Gastrocnemius medialis (tissue), 4 donors: ENCODE measurements at places on chromosomes 5 and 9. TPM values are rescaled to one million over a fixed set of nuclear protein-coding genes. Genes with fewer than 3 reads are reported as not detected.

DNA sequence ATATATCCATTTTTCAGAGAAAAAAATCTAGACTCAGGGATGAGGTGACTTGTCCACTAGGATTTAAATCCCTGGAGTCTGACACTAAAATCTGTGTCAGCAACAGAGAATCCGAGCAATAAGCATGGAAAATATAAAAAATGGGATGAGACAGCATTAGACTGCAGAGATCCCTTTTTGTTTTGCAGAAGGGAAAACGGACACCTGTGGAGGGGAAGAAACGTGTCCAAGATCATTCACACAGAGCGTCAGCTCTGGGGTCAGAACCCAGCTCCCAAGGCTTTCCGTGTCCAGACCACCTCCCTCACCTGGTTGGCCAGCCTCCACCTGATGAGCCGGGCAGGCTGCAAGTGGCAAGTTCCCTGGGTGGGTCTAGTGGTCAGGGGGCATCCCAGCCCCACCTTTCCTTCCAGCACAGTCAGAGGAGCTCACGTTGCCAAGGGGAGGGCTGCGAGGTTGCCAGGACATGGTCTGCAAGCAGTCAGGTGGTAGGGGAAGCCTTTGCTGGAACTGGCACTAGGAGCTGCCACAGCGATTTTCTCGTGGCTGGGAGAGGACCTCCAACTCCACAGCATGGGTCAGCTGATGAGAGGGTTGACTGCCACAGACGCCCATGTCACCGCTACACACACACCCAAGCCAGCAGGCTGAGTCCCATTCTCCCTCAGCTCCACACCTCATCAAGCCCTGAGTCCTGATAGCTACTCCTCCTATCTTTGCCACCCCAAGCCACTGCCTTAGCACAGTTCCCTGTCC, 65.9 kb upstream of the CPLX2 start:
- DNase-seq: no peak

GRCh38 chr5:34045023-34045422, 2.0 kb upstream of the C1QTNF3 start:
- DNase-seq: no peak

DNA sequence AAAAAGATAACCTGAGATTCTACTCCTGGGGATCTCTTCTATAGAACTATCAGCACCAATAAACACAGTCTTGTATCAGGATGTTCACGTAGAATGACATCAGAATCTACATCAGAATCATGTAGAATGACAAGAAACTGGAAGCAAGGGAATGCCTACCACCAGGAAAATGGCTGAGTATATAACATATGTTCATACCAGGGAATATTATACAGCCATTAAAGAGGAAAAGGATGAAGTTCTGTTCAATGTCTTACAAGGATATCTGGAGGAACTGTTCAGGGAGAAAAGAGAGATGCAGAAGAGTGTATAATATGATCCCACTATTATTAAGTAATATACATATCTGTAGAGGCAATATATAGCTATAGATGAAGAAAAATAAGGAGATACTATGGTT, 4.8 kb downstream of the ZBED3 start:
- no peak for DNase-seq

- DNase-seq: no peak
These were observed 61.7 kb downstream of the JMY start for GRCh38 chr5:79297661-79298060.

DNA sequence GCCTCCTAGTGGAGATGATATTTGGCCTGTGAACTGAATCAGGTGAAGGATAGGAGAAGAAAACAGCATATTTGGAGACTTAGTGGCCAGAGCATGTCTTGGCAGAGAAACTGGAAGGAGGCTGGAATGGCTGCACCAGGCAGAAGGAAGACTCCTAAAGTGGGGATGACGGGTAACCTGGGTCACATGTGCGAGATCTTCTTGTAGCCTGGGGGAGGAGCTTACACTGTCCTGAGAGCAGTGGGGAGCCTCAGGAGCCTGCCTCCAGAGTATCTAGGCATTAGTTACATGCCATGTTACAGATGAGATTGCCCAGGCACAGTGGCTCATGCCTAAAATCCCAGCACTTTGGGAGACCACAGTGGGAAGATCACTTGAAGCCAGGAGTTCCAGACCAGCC, 49.8 kb downstream of the JADE2 start:
- no peak for DNase-seq

DNA sequence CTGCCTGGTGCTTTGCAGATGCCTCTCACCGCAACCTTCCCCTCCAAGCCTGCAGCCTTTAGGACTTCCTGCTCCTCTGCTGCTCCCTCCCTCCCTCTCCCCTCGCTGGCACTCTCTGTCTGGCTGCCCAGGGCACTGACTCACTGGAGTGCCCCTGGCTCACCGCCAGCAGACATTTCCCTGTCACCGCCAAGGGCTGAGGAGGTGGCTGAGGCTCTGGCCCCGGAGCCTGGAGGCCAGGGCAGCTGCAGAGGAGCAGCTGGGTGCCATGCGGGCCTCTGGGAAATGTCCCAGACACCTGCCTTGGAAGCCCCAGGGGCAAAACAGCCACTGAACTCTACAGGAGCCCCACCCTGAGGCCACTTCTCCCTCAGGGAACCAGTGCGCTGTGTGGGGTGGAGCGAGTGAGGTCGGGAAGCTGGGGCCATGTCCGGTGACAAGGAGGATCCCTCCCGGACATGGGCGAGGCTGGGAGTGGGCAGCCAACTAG, 53.4 kb downstream of the TENT4A start:
- DNase-seq: peak; percentile 95

Gene RNF183
- total RNA-seq: not detected

Gene TCF7
- total RNA-seq: 2.1 TPM
